GM20000 (cell line): ENCODE measurements at places on chromosomes 1 and 21.
A peak's percentile ranks its signal among the peaks of the same experiment; 100 is the strongest.

DNA sequence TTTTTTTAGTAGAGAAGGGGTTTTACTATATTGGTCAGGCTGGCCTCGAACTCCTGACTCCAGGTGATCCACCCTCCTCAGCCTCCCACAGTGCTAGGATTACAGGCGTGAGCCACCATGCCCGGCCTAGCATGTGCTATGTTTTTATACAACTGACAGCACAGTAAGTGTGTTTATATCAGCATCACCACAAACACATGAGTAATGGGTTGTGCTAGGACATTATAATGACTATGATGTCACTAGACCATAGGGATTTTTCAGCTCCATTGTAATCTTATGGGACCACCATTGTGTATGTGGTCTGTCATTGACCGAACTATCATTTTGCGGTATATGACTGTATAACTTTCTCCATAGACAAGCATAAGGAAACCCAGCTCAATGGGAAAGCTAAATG, 6.3 kb downstream of the LEFTY2 start:
- no peak for DNase-seq

DNA sequence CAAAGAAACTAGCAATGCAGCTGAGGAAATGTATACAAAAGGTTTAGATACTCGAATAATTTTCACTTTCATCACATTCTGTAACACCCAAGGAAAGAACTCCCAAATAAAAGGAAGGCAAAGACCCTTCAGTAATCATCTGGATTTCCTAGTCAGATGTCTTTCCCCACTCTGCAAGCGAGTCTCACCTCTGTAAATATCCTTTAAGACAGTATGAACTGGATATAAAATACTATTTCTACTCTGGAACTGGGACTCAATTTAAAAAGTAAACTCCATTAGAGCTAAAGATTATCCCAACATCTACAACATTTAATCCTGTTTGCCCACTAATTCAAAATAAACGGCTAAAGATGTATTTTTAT, 27.0 kb downstream of the C2CD2 start:
- no peak for DNase-seq

GRCh38 chr1:67062412-67062811, 8.5 kb upstream of the SLC35D1 start:
- no peak for DNase-seq

GRCh38 chr1:32311709-32312393, 20.0 kb downstream of the HDAC1 start:
- DNase-seq, result no peak

DNA sequence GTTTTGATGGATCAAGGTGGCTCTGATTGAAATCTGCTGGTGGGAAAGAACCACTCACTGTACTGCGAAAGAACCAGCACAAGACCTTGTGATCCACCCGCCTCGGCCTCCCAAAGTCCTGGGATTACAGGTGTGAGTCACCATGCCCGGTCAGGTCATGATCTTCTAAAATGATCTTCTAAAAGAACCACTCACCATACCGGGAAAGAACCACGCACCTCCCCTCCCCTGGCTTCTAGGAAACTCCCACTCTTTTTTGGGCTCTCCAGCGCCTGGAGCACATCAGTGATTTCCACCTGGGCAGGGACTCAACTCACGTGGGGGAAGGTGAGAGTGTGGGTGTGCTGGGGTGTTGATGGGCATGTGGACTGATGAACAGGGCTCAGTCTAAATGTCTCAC, 7.9 kb upstream of the RAB7B start:
- no peak for DNase-seq

DNA sequence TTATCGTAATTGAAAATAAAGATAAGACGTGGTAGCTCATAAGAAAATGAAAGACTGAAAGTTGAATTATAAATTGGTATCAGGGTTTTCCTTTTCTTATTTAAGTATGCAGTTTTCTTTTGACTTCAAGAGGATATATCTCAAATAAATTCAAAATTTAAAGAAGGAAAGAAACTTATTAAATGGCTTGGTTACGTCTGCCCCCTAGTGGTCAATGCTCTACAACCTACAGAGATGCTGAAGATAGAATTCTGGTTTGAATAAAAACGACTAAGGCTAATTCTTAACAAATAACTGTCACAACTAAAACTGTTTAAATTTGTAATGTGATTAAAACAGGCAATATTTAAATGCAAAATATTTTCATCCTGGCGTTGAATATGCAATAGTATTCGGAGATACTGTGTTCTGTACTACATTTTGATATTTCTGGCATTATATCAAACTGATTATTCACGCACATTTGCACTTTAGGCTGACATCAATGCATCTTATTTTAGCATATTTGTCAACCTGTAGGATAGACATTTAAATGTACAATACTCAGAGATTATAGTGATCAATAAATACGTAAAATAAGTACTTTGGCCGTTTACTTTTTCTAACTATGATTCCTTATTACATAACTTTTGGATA, 26.8 kb downstream of the IFI44 start:
- DNase-seq, result peak; percentile 36

DNA sequence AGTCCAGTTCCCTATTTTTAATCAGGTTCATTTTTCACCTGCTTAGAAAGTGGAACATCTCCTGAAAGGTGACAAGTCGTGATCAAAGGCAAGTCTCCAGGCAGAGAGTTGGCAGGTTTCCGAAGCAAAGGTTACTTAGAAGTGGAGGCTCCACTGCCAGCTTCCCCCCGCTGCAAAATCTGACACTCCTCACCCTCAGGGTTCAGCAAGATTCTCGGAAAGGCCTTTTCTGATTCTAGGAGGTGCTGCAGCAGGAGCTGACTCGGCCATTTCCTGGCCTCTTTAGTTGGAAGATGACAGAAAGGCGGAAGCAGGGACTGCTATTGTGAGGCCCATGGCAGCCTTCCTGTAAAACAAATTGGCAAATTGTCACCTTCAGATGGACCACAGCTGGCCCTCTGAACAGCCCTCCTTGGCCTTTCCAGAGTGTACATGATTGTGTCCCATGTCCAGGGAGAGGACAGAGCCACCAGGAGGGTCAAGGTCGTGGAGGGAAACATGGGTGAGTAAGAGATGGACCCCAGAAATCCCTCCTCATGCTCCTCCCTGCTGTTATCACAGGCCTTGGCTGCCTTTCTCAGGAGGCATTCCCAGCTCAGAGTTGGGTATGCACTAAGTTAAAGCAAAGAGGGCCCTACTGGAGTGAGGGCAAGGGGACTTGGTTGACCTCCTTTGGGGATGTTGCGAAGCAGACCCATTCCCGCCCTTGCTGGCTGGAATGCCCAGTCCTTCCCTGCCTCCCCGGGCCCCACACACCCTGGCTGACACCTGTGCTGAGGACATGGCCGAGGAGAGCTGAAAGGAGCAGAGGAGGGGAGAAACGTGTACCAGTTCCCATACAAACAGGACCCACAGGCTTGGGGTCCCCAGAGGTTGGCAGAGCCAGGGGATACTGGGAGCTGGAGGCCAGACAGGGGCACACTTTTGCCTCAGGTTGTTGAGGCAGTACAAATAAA, 115.5 kb upstream of the IRF2BP2 start:
- no peak for DNase-seq

DNA sequence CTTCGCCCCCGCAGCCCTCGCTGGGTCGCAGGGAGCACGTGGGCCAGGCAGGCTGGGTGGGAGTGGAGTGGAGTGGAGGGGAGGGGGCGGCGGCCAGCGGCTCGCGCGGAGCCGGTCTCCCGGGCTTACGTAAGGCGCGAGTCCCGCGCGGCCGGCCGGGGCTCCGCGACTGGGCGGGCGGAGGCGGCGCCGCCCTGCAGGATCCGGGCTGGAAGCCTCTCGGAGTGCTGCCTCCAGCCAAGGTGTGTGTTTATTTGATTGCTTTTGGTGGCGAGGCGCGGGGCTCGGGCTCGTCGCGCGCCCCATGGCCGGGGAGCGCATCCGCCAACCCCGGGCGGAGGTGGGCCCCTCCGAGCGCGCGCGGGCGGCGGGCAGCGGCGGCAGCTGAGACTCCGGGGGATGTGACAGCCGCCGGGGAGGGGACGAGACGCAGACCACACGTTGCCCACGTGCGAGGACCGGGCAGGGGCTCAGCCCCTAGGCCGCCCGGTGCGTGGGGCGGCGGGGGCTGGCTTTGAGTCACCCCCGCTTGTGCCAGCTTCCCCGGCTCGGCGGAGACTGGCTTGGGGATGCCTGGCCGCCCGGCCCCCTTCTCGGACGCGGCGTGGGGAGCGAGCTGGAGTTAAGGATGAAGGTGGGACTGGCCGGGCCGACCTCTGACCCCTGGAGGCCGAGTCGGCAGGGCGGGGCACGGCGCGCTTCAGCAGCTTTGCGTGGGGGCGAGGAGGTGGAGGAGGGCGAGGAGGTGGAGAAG, 402 bp upstream of the AK4 start:
- DNase-seq, result peak; percentile 88

- DNase-seq, result no peak
These were observed 37.5 kb upstream of the HHAT start for GRCh38 chr1:210291081-210291764.

DNA sequence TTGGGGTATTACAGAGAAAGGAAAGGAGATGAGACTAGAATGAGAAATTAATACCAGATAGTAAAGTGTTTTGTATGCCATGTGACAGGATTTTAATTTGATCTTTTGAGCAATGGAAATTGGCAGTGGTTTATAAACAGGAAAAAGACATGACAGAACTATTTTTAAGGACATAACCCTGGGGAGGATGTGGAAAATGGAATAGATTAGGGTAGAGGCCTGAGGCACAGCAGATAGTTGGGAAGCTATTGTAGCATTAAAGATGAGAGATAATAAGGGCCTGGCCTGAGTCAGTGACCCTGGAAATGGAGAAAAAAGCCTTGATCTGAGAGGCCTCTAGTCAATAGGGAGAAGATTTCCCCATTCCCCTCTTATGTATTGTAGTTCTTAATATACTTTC, 22.1 kb upstream of the KCNA3 start:
- no peak for DNase-seq

- DNase-seq, result no peak
These were observed 40.0 kb upstream of the RGS7 start for GRCh38 chr1:241396747-241397681.

GRCh38 chr1:201655910-201656309, 117.0 kb downstream of the NAV1 start:
- DNase-seq, result no peak

GRCh38 chr1:190975827-190976226, 498.2 kb upstream of the BRINP3 start:
- DNase-seq, result no peak

- peak; percentile 76 for DNase-seq
These were observed 5.0 kb upstream of the CHI3L2 start for GRCh38 chr1:111222308-111223125.

- DNase-seq, result no peak
These were observed 59.0 kb upstream of the IKBKE start for GRCh38 chr1:206411321-206411720.

DNA sequence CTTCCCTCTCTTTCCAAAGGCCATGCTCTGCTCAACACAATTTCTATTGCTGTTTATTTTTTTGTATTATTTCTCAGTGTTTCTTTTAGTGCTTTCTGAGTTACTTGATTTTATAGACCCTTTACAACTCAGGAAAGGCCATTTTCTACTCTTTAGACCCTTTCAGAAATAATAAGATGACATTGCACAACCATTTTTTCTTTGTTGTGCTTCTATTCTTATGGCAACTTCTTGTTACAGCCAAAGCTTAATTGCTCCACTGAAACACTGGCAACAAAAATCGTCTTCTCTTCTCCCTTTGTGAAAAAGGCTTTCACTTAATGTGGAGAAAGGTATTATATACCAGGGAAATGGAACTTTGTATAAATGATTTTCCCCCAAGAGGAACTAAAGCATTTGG, 39.0 kb upstream of the SAMSN1 start:
- no peak for DNase-seq

DNA sequence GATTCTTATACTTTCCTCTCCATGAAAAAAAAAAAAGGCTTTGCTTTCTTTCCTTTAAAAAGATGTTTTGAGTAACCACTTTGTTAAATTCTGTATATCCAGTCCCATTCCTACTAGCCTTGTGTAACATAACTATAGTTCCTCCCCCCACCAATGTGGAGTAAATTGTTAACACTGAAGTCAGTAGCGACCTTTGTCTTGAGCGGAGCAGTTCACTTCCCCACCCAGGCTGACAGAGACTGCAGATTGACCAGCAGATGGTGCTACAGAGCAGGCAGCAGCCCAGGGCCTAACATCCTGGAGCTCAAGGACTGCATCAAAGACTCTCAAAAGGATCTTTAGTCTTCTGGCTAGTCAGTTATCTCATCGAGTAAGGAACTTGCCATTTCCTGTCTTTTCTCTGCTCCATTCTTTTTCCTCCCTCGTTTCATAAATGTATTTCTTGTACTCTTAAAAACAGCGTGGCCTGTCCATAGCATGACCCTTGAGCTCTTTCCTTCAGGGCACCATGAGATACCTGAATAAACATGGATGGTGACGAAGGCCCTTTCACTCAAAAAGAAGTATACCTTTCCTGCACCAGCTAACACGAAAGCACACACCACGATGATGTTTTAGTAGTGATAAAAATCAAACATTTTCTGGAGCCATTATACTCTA, 503.5 kb upstream of the PKN2 start:
- DNase-seq, result peak; percentile 46

DNA sequence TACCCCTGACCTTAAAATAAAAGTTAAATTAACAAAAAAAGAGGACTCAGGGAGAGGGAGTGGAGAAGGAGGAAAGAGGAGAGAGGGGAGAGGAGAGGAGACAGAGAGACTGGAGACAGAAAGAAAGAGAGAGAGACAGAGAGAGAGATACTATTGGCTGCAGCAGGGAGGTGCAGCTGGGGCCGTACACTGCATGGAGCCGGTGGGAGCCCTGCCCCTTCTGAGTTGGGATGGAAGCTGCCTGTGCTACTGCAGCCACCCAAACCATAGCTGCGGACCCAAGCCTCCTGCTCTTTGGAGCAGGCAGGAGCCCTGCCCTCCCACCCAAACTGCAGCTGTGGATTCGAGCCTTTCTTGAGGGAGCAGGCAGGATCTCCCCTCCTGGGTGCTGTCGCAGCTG, 32.7 kb upstream of the HP1BP3 start:
- no peak for DNase-seq

- DNase-seq, result no peak
These were observed 36.0 kb downstream of the FABP3 start for GRCh38 chr1:31336687-31337467.

- no peak for DNase-seq
These were observed 2.4 kb downstream of the PFKFB2 start for GRCh38 chr1:207055386-207056001.
